Urinary bladder (tissue), 4 donors: ENCODE measurements at places on chromosomes 13 and 19. TPM values are rescaled to one million over a fixed set of nuclear protein-coding genes. Genes with fewer than 3 reads are reported as not detected.

DNA sequence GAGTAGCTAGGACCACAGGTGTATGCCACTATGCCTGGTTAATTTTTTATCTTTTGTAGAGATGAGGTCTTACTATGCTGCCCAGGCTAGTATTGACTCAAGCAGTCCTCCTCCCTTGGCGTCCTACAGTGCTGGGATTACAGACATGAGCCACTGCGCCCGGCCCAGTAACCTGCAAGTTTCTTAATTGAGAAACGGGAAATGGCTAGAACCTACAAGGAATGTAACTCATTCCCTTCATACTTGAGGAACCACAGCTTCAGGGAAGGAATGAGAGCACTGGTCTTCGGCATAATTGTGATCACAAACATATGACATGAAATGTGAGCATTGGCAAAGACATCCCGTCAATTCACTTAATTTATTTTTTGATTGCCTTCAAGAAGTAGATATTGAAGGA is 157.0 kb downstream of the KLF5 start:
- DNase-seq: no peak

DNA sequence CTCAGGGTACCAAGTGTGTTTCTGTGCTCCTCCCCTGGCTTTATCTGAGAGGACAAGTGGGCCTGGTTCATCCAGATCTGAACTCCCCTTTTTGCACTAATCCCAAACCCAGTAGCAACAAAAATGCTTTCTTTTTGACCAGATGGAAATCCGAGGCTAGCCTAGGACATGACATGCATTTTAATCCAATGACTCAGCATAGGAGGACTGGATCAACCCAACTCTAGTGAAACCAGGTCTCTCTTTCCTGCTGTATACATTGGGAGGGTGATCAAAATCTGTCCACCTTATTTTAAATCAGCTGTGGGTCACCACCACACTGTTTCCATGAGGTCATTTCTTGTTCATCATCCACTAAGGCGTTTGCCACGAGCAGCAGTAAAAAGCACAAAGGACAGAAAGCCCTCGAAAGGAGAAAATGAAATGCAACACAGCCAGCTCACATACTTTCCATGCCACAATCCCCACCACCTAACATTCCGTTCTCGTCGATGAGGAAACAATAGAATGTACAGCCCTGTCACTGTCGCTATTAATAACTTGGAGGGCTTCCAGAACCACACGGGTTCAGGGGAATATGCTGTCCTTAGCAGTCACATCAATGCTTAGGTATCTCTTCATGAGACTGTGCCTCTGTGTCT is 543.0 kb downstream of the IRS2 start:
- no peak for DNase-seq

- no peak for DNase-seq
These were observed 59.8 kb downstream of the SPACA7 start for GRCh38 chr13:112435973-112436372.

DNA sequence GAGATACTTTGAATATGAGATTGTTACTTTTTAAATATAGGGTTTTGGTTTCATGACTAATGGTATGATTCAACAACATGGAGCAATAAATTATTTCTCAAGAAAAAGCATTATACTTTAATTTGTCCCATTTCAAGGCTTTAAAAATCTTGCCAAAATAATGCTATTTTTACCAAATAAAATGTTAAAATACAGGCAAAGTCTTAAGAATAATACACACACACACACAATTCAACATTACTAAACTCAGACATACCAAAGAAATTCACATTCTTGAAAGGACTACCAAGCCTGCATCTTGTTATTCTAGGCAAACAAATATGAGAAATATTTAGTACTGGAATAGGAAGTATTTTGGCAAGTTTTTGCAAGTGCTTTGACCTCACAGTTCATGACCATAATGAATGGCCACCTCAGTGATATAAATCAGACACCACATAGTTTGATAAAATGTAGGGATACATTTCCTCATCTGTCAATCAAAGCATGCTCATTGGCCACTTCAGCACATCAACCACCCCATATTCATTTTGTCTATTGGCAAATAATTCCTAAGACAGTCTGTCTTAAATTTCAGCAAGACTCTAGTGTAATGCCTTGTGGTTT is 107.2 kb downstream of the NALCN start:
- DNase-seq: no peak

- no peak for DNase-seq
These were observed 7.0 kb upstream of the DLEU7 start for GRCh38 chr13:50850445-50850844.

DNA sequence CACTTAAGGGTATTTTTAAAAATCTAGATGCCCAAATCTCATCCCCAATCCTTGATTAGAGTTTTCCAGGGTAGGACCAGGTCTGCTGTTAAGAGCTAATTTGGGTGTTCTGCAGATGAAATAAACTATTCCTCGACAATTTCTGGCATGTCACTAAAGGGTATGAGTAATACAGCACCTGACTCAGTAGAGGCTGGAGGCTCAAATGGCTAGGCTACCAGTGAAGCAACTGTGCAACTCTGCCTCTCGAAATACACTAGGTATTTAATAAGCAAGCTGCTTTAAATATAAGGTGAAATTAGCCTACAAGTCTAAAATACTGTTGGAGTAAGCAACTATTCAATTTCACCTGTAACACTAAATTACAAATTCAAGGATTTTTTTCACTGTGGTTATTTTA is 1.5 kb downstream of the RNF6 start:
- no peak for DNase-seq

Gene CRLF1
- 2.5 TPM for total RNA-seq

Gene CLEC11A
- total RNA-seq: 32.4 TPM

Gene IGFL1
- total RNA-seq: not detected

Gene RFPL4A
- 0.58 TPM for total RNA-seq

Gene TMIGD2
- 0.48 TPM for total RNA-seq

Gene ACER1
- not detected for total RNA-seq

Gene SCEL
- 0.69 TPM for total RNA-seq
